ENCODE measurements at places on chromosomes 7 and 10. TPM values are rescaled to one million over a fixed set of nuclear protein-coding genes. Genes with fewer than 3 reads are reported as not detected.
A peak's percentile ranks its signal among the peaks of the same experiment; 100 is the strongest.

GRCh38 chr7:135977742-135978066, 545 bp upstream of the MTPN start:
- DNase-seq, result no peak

DNA sequence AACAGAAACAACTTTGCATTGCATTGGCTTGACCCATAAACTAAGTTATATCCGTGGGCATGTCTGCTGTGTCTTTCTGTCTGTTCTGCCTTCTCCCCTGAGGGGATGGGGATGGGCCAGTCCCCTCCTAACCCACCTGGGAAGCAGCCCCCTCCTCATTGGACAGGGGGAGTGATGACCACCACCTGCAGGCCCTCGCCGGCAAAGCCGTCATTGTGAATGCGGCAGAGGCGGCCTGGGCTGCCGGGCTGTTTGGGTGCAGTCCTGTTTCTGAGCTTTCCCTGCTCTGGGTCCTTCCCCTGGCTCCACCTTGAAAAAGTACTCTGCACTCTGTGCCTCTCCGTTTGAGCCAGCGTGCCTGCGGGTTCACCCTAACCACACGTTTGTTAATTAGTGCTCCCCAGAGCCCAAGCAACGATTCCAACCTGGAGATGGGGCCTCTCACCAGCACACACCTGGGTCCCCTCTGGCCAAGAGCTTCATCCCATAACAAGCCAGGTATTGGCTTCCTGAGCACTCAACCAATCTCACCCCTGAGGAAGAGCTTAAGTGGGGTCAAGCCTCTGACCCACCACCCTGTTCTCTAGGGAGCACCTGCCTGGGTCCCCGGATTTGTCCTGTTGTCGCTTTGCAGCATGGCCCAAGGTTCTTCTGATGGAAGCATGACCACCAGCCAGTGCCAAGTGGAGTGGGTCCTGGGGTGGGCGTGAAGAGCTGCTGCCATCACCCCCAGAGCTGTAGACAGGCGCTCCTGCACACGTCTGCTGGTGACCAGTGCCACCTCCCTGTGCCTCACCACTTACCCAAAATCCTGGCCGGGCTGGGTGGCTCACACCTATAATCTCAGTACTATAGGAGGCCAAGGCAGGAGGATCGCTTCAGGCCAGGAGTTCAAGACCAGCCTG, 39.4 kb upstream of the ZMIZ2 start:
- no peak for DNase-seq

DNA sequence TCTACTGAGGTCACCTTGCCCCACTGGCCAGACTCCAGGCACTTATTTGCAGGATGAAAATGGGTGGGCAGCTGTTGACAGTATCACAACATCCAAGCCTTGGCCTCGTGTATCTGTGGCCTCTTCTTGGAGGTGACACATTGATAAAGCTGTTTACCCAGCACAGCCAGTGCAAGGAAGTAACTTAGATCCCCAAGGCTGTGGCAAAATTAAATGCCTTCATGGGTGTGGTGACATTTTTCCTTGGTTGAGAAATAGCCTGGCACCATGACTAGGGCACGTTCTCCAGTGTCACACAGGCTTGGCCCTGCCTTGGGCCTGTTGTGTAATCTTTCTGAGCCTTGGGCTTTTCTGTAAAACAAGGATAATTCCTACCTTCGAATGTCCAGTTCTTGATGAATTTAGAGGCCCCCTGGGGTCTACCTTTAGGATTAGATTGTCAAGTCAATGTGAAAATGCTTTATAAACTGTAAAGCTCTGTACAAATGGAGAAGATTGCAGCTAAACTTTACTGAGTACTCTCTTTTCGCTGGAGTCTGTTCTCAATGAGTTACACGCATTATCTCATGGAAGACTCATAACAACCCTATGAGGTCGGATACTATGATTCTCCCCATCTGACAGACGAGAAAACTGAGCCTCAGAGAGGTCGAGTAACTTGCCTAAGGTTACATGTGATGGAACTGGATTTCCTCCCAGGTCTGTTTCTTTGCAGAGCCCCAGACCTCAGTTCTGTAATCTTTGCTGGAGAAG, 46.7 kb upstream of the LOXL4 start:
- no peak for DNase-seq

- DNase-seq, result no peak
Measured at GRCh38 chr10:75544993-75545706, 113.7 kb downstream of the LRMDA start.

- no peak for DNase-seq
Measured at GRCh38 chr10:15540727-15541126, 169.6 kb upstream of the FAM171A1 start.

The LRRD1 gene
- total RNA-seq, result under 0.01 TPM

- no peak for DNase-seq
Measured at GRCh38 chr10:116752969-116753665, 10.8 kb upstream of the HSPA12A start.

DNA sequence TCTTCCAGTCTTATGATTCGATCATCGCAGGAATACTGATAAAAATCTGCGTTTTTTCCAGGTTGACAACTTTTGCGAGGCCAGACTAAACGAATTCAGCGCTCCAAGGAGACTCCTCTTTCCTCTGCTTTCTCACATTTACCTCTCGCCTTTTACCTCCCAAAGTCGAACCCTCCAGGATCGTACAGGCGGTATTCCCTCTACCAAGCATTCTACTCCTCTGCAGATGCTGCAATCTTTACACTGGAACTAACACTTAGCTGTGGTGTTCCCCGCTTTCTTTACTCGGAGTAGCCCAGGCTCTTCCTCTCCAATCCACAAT, 449 bp downstream of the NUDT5 start:
- DNase-seq, result no peak

DNA sequence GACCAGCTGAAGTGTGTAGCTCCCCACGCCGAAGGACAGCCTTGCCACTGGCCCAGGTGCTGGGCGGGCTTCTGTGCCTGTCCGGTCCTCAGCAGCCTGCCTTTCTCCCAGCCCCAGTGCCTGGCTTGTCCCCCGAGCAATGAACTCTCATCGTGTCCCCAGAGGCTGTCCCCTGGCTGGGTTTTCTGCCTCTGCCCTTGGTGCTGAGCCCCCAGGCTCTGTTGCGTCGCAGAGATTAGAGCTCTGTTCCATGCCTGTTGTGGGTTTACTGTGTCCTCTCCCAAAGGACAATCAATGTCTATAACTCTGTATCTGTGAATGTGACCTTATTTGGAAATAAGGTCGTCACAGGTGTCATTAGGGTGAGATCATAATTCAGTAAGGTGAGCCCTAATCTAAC, 226.1 kb upstream of the SHH start:
- no peak for DNase-seq

DNA sequence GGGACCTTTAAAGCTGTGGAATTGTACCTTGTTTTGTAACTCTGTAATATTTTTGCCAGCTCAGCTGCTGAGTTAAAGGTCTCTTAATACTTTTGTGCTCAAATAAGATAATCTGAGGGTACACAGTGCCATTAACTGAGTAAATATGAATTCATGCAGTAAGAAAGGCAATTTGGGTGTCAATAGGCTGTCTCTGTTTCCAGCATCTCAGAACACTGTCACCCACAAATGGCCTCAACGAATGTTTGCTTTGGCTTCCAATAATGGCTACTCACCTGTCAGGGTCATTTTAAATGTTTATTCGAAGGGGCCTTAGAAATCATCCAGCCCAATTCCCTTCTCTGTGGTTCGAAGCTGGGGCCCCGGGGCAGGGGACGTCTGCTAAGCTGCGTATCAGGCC, 225.4 kb downstream of the ZMYND11 start:
- DNase-seq, result no peak

DNA sequence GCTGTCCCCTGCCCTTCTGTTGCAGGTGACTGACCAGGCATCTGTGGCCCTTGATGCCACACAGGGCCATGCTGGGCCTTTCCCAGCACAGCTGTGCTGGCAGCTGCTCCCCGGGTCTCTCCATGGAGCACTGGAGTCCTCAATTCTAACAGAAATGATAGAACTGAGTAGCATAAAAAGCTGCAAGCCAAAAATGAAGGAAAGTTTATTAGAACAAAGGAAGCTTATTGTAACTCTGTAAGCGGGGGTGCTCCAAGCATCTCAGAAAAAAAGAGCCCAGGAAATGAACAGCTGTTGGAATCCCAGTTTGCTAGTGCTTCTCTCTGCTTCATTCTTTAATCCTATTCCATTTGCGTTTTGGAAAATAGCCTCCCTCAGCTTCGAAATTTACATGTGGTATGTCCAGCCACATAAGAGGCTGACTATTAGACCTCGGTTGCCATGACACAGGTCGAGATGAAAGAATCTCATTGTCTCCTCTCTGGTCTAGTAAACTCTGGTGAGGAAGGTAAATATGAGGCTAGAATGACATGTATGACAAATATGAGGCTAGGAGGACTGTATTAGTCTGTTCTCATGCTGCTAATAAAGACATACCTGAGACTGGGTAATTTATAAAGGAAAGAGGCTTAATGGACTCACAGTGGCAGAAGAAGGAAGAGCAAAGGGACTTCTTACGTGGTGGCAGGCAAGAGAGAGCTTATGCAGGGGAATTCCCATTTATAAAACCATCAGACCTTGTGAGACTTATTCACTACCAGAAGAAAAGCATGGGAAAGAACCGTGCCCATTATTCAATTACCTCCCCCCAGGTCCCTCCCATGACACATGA, 23.7 kb downstream of the EPDR1 start:
- no peak for DNase-seq

DNA sequence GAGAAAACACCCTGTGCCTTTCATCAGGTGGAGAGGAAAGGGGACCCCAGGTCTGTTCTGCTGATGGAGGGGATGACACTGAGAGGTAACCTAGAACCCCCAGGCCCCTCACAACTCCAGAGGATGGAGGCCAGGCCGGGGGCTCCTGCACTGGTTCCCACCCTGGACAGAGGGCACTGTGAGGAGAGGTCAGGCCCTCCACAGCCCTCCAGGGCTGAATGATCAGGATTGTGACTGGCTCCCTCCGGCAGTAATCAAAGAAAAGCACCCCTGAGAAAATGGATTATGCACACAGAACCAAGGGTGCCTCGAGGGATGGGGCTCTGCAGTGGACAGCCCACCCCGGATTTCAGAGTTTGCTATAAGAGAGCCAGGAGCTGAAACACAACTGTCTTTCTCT, 502.8 kb downstream of the TCERG1L start:
- DNase-seq, result no peak

DNA sequence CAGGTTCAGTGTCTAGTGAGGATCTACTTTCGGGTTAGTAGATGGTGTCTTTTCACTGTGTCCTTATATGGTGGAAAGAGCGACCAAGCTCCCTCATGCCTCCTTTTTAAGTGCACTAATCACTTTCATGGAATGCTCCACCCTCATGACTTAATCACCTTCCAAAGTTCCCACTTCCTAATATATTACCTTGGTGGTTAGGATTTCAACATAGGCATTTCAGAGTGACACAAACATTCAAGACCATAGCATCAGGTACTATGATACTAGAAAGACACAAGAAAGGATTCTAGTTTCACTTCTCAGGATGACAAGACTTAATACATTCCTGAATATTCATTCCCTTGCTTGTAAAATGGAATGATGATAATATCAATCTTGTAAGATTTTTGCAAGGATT, 119.1 kb upstream of the FAM3C start:
- DNase-seq, result no peak

DNA sequence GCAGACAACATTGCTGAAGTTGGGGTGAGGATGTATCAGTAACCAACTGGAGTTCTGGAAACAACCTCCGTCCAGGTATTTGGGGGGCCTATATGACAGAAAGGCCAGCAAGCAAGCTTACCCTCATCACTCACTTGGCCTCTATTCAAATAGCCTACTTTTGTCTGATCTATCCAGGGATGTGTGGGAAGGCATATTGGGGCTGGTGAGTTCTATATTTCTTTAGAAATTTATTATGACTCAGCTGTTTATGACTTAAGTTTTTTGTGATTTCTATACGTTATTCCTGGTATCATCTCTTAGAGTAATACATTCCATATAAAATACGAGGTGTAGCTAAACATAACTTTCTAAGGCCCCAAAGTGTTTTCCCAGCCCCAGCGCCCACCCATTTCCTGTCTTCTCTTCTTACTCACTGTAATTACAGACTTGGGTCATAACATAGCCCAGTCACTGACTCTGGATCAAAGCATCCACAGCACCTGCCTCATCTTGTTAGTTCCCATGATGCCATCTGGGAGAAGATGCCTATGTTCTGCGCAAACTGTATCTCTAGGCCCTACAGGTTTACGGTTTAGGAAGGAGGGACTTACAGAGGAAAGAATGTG, 18.1 kb downstream of the GARS1 start:
- peak; percentile 81 for DNase-seq

The SHLD2 gene
- total RNA-seq, result 19.9 TPM

GRCh38 chr10:14200698-14201544, 129.8 kb downstream of the FRMD4A start:
- DNase-seq, result peak; percentile 9

GRCh38 chr7:140656548-140657515, 15.9 kb upstream of the ADCK2 start:
- peak; percentile 70 for DNase-seq

GRCh38 chr7:318476-318875, 28.5 kb downstream of the FOXL3 start:
- DNase-seq, result no peak

The GDF2 gene
- not detected for total RNA-seq

The TCAF2 gene
- total RNA-seq, result 3.3 TPM

DNA sequence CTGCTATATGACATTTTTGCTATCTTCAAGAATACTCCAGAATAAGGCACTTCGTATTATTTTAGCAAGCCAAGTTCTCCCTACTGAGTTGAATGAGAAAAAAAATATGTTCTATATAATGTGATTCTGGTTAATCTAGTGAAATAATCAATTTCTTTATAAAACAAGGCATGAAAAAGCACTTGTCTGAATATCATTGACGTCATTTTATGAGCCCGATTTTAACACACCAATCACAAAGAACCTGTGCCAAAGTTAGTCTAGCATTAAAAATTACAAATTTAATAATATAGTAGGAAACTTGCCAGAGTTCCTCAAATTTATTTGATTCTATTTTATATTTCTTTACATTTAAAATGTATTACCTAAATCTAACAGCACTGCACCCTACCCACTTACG, 125.3 kb downstream of the CD36 start:
- no peak for DNase-seq

DNA sequence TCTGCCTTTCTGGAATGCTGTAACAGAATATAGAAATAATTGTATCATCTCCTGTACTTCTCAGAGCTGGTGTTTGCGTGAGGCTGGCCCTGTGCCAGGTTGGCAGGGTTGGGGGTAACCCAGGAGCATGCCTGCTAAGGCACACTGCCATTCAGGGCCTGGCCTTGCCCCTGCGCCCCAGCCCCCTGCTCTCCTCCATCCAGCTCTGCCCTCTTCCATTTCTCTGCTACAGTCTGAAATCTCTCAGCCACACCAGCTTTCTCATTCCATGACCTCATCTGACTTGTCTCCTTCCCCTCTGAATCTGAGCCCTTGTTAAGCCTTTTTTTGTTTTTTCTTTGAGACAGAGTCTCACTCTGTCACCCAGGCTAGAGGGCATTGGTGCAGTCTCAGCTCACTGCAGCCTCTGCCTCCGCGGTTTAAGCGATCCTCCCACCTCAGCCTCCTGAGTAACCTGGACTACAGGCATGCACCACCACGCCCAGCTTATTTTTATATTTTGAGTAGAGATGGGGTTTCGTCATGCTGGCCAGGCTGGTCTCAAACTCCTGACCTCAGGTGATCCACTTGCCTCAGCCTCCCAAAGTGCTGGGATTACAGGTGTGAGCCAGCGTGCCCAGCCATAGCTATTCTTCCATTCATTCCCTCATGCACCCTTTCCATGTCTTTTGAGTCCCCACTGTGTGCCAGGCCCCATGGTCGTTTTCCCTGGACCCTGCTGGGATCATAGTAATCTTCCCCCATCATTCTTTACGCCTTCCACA, 206.8 kb downstream of the CUX1 start:
- DNase-seq, result peak; percentile 11

GRCh38 chr7:21373031-21373430, 54.9 kb upstream of the SP4 start:
- no peak for DNase-seq

The KCNIP2 gene
- not detected for total RNA-seq

The ZNF277 gene
- total RNA-seq, result 21.3 TPM

- no peak for DNase-seq
Measured at GRCh38 chr10:125679436-125679835, 3.5 kb downstream of the TEX36 start.

All from IMR-90 (cell line).